ENCODE measurements at places on chromosomes 4 and X. TPM values are rescaled to one million over a fixed set of nuclear protein-coding genes. Genes with fewer than 3 reads are reported as not detected.

MAGEB10 gene
- not detected for total RNA-seq

ING2 gene
- 10.2 TPM for total RNA-seq

XPNPEP2 gene
- not detected for total RNA-seq

CABS1 gene
- not detected for total RNA-seq

HSPA4L gene
- total RNA-seq: 7.2 TPM

STBD1 gene
- total RNA-seq: 10.1 TPM

ARHGAP6 gene
- total RNA-seq: not detected

SERTM2 gene
- total RNA-seq: not detected

FAM47A gene
- not detected for total RNA-seq

RADX gene
- 0.07 TPM for total RNA-seq

ARX gene
- 0.39 TPM for total RNA-seq

LNX1 gene
- total RNA-seq: 0.03 TPM

Data from A549 treated with GW870086 at 1 μM for 4 hours (cell line).